ENCODE measurements at places on chromosomes 11 and 22.

DNA sequence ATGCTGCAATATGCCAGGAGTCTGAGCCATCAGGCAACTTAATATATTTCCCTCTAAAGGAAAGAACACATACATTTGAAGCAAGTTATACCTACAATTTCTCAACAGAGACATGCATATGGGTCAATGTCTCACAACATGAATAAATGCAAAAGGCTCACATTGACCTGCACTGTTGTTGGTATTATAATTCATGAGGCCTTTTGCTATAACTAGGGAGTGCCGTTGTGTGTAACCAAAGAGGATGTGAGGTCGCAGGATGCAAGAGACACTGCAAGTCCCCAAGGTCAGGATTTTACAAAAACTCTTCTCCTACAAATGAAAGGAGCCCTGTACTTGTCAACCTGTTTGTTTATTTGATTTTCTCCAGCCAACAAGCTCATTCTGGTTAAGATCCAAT is 250.5 kb downstream of the LARGE1 start:
- no peak for DNase-seq

DNA sequence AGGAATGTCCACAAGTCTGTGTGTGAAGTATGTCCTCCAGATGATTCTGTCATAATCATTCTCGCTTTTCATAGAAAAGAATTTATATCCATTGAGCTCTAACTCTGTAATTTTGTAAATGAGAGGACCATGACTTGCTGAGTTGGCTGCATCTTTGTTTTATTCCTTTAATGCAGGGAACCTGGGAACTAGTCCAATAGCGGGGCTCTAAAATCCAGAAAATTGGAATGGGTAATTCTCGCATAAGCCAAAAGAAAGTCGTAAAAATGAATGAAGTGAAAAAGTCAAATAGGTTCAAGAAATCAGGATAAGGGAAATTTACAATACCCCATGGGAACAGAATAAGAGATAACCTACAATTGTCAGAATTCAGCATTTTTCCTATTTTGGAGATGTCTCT is 232.5 kb downstream of the RAB38 start:
- no peak for DNase-seq

DNA sequence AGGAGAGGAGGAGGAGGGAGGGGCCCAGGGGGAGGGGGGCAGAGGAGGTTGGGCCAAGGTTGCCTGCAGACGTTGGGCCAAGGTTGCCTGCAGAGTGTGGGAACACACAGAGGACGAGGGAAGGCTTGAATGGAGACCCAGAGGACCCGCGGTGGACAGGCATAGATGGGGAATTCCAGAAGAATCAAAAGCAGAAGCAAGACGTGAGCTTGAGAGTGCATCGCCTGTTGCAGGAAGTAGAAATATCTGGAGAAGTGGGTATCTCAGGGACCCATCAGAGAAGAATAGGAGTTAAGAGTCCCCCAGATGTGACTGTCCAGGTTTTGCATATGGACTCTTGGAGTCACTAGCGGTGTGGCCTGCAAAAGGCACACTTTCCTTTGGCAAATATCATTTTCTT is 670.2 kb downstream of the TBC1D22A start:
- no peak for DNase-seq

DNA sequence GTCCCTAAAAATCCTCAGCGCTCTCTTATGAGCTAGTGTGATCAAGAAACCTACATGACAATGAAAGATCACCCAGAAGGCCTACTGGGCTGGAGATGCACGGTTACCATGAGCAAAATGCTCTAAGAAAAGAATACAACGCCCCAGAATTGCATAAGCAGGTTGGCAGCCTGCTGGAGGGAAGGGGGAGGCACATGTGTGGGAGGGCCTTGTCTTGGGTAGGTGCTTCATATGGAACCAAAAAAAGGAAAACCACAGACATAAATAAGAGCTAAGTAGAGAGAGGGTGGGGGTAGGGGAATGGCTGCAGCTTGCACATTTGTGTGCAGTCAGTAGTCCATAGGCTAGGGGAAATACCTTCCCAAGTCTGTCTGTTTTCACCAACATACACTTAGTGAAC is 2.8 kb downstream of the SIAE start:
- DNase-seq: no peak

GRCh38 chr11:75919525-75919924 is 104.5 kb downstream of the UVRAG start:
- DNase-seq: no peak

DNA sequence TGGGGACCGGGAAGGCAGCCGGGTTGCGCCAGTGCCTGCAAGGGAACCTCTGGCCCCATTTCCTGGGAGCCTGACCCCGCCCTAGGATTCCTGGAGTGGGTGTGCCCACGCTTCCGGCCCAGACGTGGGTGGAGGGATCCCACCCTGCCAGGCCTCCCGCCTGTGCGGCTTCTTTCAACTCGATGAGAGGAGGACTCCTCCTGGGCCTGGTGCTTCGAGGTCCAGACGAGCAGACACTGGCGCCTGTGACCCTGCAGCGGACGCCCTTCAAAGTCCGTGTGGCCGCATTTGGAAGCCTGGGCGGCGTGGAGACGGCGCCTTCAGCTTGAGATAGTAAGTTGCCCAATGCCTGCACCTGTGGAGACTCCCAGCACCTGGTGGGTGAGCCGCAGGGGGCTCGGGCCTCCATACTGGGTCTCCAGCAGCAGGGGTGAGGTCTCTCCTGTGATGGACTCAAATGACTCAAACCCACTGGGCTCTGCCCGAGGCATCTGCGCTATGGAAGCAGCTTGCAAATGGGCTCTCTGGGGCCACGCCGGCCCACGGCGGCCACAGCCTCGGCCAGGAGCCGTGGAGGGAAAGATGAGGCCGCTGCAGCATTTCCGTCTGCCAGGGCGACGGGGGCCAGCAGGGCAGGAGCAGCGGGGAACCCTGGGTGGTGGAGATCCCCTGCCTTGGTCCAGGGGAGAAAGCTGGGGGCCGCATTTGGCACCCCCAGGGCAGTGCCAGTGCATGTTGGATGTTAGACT is 64.3 kb upstream of the PPARA start:
- DNase-seq: no peak

DNA sequence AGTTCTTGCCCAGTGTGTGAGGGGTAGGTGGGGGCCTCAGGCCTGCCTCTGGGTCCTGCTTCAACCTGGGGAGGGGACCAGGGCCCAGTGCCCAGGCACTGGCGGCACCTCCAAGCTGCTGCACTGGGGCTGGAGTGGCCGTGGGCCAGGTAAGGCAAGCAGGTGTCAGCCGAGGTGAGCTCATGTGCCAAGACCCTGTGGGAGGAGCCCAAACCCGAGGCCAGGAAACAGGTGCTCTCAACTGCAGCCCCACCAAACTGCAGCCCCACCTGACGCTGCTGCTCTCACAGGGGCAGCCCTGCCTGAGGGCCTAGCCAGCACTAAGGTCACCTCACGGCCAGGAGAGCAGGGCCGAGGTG is 18.1 kb upstream of the GNB1L start:
- no peak for DNase-seq

DNA sequence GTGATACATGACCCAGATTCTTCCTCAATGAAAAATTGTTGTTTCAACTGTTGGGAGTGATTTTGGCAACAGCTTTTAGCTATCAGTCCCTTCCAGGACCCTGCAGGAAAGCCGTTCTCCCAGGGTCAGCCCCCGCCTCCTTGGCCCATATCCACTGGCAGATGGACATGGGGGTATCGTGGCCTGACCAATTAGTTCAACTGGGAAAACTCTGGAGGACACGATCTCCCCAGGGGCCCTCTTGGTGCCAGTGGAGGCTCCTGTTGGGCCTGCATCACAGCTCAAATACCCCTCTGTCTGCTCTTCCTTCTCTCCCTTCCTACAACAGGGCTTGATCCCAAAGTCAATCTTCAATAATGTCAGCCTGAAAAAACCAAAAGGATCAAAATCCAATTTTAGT is 272.5 kb upstream of the B3GAT1 start:
- DNase-seq: no peak

DNA sequence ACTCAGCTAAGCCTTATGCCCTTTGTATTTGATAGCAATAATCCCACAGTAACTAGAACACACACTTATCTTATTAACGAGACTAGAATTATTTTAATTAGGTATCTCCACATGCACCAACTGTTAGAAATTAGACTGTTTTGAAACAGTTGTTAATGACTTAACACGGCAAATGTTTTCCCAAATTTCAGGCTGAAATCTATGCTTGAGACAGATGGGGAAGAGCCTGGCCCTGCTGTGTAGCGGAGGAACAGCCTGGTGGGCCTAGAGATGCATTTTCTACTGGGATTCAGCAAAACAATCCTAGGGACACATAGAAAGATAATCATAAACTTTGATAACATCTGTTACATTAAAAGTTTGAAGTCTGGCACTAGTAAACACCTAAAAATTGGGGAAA is 273.4 kb downstream of the TTC28 start:
- DNase-seq: no peak

GRCh38 chr22:17012267-17012666 is 4.2 kb upstream of the GAB4 start:
- DNase-seq: no peak

DNA sequence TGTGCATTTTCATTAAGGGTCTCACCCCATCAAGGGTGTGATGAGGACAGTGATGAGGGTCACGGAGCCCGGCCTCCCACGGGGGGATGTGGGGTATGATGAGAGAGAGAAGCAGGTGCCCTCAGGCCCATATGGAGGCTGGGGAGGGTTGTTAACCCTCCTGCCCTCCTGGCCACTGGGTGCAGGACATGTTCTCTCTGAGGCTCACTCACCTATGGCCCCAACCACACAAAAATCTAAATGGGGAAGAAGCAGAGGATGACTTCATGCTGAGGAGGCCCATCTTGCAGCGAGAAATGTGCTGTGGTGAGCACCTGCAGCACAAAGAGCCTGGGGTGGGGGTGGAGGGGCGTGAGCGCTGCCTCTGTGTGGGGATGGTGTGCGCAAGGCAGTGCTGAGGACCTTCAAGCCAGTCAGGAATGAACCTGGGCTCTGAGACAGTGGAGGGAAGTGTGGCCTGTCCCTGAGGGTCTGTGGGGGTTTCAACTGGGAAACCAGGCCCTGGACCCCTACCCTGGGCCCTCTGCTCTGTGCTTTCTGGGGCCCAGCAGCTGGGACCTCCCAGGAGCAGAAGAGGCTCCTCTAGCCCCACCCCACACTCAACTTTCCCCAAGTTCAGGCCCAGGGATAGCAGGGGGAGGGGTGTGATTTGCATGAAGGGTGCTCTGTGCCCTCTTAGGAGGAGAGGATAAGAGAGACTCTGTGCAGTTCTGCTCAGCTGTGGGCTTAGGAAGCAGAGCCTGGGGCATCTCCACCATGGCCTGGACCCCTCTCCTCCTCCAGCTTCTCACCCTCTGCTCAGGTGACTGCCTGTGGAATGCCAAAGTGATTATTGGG is 43.0 kb upstream of the TOP3B start:
- no peak for DNase-seq

DNA sequence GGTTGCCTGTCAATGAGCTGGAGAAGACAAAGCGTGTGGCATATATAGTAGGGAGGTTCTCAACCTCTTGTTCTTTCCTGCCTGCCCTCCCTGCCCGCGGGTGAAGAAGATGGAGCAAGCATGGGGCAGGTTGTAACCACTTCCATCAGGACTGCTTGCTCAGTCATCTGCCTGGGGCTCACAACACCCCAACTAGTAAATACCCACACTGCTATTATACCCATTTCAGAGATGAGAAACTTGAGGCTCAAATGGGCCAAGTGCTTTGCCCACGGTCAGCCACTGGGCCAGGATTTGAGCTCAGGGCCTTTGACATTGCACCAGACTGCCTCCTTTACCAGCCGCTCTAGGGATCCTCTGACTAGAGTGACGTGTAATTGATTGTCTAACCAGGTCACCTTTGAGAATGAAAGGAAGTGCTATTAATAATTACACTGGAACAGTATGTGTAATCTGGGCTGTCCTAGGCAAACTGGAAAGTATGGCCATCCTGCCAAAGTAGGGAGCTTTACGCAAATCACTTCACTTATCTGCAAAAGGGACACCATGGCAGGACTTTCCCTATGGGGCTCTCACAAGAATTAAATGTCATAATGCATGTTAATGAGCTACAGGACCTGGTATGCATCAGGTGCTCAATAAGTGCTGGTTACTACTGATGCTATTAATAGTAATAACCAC is 2.8 kb upstream of the CDC42EP1 start:
- no peak for DNase-seq

GRCh38 chr22:37051391-37052385 is at the start of gene KCTD17:
Gene KCTD17, plus strand, starts transcription at chr22:37051742. Its CDS starts 19 bp downstream, at chr22:37051761.
- peak; percentile 71 for DNase-seq

GRCh38 chr11:102798012-102798746 is at the start of gene MMP1:
Gene MMP1, minus strand, starts transcription at chr11:102798160. Its CDS starts 68 bp downstream, at chr11:102798092.
- DNase-seq: no peak

DNA sequence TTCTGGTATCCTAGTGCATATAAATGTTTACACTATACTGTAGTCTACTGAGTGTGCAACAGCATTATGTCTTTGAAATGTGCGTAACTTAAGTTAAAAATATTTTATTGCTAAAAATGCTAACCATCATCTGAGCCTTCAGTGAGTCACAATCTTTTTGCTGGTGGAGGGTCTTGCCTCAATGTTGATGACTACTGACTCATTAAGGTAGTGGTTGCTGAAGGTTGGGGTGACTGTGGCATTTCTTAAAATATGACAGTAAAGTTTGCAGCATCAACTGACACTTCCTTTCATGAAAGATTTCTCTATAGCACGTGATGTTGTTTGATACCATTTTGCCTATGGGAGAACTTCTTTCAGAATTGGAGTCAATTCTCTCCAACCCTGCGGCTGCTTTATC is 8.5 kb upstream of the CREBZF start:
- no peak for DNase-seq

GRCh38 chr22:49553518-49554295 is 274.0 kb downstream of the BRD1 start:
- no peak for DNase-seq

DNA sequence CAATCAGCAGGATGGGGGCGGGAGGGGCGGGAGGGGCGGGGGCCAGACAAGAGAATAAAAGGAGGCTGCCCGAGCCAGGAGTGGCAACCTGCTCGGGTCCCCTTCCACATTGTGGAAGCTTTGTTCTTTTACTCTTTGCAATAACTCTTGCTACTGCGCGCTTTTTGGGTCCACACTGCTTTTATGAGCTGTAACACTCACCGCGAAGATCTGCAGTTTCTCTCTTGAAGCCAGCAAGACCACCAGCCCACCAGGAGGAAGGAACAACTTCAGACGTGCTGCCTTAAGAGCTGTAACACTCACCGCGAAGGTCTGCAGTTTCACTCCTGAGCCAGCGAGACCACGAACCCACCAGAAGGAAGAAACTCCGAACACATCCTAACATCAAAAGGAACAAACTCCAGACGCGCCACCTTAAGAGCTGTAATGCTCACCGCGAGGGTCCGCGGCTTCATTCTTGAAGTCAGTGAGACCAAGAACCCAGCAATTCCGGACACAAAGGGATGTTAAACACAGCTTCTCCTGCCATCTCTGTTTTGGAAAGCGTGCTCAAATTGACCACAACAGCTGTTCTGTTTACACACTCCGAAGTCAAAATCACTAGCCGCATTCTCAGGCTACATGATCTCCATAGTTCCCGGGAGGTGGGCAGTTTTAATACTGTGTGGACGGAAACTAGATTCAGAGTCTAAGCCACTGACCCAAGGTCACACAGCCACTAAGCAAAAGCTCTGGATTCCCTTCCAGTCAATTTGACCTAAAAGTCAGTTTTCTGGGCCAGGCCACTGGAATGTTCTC is 11.9 kb downstream of the PLAAT2 start:
- DNase-seq: no peak

GRCh38 chr11:133945087-133945974 is 11.4 kb downstream of the IGSF9B start:
- peak; percentile 72 for DNase-seq

GRCh38 chr11:111631024-111631665 is 28.9 kb downstream of the SIK2 start:
- DNase-seq: no peak

All from stimulated activated CD8-positive, alpha-beta memory T cell treated with anti-CD3 and anti-CD28 coated beads, Interleukin-12 subunit alpha, Interleukin-12 subunit beta, amount 100 ng/mL, for 4 hours (primary cell).